ENCODE measurements at places on chromosomes 3 and 15.

DNA sequence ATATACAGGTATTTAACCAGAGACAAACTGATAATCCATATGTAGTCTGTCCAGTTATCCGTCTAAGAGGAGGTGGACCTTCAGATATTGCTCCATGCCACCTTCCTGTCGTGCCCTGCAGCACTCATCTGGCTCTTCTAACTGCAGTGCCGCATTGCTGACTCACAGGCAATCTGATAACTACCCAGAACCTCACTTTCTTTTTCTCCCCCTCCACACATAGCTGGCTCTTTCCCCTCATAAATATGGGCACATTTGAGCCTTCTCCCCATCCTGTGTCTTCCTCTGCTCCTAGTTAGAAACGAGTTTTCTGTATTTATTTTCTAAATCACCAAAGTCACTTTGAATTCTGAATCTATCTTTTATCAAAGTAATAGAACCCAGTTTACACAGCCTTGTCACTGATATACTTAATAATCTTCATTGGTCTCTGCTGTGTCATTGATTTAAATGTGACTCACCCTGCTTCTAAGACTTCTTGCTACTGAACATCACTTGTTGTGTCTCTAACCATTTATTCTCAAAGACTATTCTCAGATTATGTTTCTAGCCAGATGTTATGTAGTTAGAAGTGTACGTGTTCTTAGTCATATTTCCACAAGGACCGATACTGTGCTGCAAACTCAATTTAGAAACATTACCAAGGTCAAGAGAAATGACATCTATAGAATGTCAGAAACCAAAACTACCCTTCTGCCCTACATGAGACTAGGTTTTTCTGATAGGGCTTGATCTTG lies 17.4 kb upstream of the KCNMB2 start:
- no peak for DNase-seq

DNA sequence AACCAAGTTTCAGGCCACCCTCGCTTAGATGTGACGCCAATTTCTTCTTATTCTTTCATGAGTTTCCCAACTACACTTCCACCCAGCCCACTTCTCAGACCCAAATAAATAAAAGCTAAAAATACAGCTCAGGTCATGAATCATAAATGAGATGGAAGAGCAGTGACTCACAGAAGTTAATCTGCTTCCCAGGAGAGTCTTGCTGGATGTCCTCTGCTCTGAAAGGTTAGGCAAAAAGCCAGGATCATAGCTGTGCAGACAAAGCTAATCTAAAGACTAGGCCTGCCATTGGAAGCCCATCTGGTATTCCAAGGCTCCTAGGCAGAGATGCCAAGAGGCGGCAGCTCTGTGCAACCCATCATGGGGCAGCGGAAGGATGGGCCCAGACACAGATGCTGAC lies 24.1 kb downstream of the SHC4 start:
- no peak for DNase-seq

GRCh38 chr15:67854358-67854757 lies 14.5 kb upstream of the RNU6-1 start:
- no peak for DNase-seq

- no peak for DNase-seq
Measured at GRCh38 chr3:25420147-25420546, 7.9 kb upstream of the RARB start.

DNA sequence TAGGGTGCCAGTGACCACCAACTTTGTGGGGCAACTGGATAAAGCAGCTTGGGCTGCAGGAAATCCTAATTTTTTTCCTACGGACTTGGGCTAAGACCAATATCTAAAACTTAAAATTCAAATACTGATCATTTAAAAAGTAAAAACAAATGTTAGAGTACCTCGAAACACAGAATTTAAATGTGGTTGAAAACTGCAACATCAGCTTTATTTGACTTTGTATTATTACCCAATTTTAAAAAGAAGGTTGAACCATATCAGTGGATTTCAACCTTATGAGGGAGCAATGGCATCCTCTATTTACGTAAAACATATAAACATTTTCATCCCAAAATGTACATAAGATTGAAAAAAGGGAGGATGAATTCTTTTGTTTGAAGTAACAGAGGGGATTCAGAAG lies 26.2 kb downstream of the CFAP20DC start:
- no peak for DNase-seq

All from pulmonary artery endothelial cell (primary cell).